ENCODE measurements at places on chromosomes 7 and 10.

DNA sequence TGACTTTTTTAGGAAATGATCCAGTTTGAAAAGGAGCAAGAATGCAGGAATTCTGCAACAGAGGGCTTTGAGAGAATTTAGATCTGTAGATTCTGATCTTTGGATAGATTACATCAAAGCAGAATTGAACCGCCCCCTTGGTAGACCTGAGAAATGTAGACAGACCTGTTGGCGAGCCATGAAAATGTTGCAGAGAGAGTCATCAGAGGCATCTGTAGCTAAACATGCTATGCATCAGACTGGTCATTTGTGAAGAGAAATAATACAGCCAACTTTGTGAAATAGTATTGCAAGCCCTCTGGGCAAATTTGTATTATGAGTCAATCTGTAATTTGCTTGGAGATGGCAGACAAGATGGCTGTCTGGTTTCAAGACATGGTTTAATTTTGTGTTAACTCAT is 4.3 kb upstream of the C1GALT1 start:
- DNase-seq: no peak

DNA sequence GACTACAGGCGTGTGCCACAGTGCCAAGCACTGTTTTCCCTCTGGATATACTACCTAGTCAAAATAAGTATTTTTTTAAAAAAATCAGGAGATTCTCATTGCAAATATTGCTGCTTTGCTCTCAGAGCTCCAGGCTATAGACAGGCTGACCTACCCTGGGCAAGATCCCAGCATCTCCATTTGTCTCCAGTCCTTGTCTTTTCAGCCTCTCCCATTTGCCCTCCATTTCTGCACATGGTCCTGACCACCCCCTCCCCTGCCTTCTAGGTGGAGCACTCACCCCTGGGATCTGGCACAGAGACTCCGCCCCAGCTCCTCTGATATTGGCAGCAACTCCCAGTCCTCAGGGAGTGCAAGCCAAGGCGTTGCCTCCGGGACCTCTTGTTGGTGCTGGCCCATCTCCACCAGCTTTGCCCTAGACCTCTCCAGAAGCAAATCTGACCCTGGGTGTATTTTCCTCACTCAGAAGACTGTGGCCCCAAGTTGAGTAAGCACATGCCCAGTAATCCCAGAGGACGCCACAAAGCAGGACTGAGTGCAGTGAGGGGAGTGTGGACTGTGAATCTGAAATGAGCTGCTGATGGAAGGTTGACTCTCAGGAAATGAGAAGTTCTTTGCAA is 120.6 kb downstream of the MTPAP start:
- no peak for DNase-seq

DNA sequence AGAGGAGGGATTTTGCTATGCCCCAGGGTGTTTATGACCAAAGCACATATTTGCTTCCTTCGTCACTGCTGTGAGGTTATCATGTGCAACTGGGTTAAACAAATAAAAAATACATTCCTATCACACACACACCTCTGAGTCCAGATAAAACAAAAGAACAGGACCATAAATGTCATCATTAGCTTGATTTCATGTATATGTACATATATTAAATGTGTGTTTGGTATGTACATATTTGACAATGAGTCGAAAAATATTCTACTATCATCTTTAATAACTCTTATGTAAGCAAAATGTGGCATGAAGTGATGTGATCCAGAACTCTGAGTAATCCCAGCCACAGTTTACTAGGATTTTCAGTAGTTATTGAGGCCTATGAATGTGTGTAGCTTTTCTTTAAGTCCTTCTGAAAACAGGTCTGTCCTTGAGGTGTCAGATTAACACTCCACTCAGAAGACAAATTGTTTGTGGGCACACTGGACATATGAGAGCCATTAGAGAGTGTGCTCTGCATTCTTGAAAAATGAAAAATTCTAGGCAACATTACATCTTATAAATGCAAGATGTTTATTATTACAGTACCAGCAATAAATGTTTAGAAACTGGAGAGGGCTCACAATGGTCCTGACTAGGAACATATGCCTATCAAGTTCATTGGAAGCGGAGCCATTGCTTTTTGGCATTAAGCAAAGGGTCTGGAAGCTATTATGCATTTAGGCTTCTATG is 335.1 kb upstream of the SEMA3A start:
- no peak for DNase-seq

- DNase-seq: no peak
Measured at GRCh38 chr7:150959739-150960734, 18.1 kb downstream of the KCNH2 start.

GRCh38 chr10:121312587-121312986 is 285.7 kb downstream of the FGFR2 start:
- DNase-seq: no peak

DNA sequence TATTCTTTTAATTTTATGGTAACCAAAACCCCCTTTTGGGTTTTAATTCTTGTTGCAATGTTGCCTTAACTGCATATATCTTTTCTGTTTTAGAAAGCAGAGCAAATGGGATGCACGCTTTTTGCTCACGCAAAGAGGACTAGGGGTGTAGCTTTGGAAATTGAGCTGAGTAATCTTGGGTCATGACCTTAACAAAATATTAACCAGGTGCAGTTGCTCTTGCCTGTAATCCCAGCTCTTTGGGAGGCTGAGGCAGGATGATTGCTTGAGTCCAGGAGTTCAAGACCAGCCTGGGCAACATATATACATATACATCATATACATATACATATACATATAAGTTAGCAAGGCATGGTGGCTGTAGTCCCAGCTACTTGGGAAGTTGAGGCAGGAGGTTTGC is 172.9 kb upstream of the BMPER start:
- no peak for DNase-seq

DNA sequence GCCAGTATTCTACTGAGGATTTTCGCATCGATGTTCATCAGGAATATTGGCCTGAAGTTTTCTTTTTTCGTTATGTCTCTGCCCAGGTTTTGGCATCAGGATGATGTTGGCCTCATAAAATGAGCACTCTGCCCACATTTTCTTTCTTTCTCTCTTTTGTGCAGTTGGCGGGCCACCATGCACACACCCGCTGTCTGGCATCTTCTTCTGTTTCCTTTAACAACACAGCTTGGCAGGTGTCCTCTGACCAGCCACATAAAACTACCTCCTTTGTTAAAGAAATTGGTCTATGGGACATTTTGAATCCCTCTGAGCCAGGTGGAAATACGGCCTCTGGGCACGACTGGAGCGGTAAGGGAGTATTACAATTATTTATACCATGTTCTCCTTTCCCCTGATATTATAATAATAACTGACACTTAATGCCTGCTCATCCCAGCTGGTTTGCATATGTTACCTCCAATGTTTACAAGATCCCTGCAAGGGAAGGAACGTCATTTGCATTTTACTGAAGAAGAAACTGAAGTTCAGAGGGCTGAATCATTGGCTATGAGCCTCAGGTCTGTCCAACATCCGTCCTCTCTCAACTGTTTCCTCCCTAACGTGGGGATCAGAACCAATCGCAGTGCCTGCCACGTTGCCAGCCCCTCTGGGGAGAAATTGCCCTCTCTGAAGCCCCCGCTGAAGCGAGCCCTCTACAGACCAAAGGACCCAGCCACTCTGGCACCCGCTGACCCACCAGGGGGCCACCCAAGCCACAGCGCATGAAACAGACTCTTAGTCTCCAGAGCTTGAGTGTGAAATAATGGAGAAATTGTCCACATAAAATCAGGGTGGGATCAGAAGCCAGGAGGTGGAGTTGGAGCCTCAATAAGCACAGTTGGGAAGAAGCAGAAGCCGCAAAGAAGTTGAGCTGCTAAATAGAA is 125.0 kb upstream of the FOXK1 start:
- no peak for DNase-seq

Data from NCI-H1092 (cell line).